ENCODE measurements at places on chromosomes 11 and 22. TPM values are rescaled to one million over a fixed set of nuclear protein-coding genes. Genes with fewer than 3 reads are reported as not detected.

DNA sequence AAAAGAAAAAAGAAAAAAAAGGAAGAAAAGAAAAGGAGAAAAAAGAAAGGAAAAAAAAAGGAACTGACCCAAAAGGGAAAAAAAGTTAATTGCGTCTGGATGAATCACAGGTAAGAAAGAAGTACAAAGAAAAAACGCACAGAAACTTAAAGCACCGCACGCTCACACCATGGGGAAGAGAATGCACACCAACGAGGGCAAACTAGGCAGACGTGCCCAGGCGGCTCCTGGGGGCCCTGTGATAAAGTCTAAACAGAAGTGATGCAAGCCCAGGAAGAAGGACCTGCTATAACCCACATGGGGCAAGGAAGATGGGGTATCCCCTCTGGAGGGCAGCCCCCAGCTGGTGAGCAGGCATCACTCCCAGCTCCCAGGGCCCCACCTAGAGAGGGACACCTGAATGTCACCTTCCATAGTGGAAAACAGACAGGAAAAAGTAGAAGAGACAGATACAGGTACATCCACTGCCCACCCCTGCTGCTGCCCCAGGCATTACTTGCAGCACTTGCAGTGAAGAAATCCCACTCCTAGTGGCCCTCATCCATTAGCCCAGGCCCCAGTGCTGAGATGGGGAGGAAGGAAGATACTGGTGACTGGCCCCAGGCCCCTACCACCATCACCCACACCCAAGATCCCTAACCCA is 28.9 kb downstream of the NAP1L4 start:
- DNase-seq = no peak

PPP2R1B gene
- 41.5 TPM for total RNA-seq

DNA sequence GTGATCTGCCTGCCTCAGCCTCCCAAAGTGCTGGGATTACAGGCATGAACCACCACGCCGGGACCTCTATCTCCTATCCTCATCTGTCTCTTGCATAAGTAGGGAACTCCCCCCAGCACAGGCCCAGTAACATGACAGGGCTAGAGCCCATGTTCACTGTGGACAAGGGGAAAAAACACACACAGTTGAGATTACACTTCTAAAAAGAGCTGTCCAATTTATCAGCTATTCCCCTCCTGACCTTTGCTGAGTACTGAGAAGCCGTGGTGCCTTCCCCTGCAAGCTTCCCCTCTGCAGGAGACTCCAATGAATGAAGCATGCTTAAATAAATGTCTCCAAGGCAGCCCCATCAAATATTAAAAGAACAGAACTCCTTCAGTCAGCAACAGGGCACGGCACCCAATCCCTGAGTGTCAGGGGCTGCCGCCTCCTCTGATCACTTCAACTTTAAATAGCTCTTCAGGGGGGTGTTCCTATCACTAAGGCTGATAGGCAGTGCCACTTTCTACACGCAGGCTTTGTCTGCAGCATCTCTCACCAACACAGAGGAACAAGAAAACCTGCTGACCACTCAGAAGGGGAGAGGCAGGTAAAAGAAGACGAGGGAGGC is 385.5 kb downstream of the OPCML start:
- DNase-seq = no peak

SYCE3 gene
- not detected for total RNA-seq

- DNase-seq = no peak
Observed at GRCh38 chr22:23547818-23548500, 32.1 kb downstream of the IGLL1 start.

- DNase-seq = no peak
Observed at GRCh38 chr11:57417056-57417455, 9.9 kb downstream of the SLC43A3 start.

DNA sequence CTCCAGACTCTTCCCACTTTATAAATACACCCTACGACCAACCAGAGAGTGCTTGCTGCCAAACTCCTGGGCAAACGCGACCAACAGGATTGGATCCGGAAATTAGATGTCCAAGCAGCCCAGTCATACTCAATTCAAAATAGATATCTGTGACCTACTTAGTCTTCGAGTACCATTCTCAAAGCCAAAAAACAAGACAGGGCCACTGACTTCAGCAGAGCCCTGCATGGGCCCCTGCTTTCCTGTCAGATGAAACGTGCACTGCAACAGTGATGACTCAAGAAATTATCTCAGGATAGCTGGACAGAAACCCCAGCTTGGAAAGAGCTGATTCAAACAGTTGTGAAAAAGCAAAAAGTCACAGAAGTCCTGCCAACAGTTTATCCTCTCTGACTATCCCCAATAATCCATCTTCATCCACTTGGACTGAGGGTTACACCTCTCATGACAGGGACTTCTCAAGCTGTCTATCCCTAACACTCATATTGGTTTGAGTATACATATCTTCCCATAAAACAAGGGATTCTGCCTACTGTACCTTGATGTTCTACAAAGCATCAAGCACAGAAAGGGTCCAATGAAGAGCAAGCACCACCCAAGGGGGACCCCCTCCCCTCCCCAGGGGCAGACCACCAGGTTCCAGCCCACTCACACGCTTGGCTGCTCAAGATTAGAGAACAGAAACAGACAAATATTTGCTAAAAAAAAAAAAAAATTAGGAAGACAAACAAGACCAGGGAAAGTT is 17.4 kb downstream of the SMCO4 start:
- DNase-seq = no peak

DNA sequence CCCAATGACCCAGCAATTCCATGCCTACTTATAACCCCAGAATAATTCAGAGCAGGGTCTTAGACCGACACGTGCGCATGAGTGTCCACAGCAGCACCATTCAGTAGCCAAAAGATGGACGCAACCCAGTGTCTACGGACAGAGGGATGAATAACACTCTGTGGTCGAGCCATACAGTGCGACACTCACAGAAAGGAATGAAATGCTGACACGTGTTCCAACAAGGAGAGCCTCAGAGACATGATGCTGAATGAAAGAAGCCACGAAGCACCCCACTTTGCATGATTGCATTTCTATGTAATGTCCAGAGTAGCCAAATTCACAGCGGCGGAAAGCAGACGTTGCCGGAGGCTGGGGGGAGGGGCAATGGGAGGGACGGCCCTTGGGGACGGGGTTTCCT is 134.4 kb downstream of the CTTN start:
- no peak for DNase-seq

XKR3 gene
- total RNA-seq = not detected

OSM gene
- total RNA-seq = not detected
